ENCODE measurements at places on chromosomes 16 and 17.
A peak's percentile ranks its signal among the peaks of the same experiment; 100 is the strongest.

DNA sequence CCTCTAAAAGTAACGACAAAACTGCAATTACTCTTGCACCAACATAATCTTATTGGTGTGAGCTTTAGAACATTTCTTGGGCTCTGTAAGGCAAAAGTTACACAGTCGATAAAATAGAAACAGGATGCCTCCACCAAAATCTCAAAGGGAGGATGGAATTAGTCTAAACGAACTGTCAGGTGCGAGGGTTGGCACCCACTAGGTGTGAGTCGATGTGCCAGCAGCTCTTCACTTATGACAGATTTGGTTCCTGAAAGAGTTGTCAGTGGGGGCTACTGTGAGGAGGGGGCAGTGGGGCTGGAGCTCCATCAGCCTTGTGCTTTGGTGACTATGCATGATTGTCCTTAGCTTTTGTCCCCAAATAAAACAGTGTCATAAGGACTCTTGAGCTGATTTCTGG is 422.9 kb downstream of the TMEM114 start:
- no peak for DNase-seq

- no peak for DNase-seq
These were observed 356.4 kb upstream of the TOM1L1 start for GRCh38 chr17:54544249-54544648.

- no peak for DNase-seq
These were observed 1.7 kb downstream of the SMIM5 start for GRCh38 chr17:75634754-75635609.

DNA sequence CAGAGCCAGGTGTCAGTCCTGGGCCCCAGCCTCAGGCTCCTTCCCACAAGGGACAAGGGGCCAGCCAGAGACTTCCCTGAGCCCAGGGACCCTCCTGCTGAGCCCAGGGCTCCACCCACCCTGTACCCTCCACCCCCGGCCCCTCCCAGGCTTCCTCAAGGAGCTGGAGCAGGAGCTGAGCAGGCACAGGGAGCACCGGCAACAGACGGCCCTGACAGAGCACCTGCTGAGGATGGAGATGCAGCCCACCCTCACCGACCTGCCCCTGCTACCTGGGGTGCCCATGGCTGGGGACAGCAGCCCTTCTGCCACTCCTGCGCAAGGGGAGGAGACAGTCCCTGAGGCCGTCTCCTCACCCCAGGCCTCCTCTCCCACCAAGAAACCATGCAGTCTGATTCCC is 4.5 kb downstream of the SCRN2 start:
- no peak for DNase-seq

- DNase-seq = no peak
These were observed 2.1 kb downstream of the RHBDL3 start for GRCh38 chr17:32267690-32268205.

GRCh38 chr17:28385037-28385400 is 13.5 kb downstream of the SARM1 start:
- DNase-seq = no peak

GRCh38 chr17:48631693-48632578 is 5.8 kb upstream of the HOXB9 start:
- no peak for DNase-seq

DNA sequence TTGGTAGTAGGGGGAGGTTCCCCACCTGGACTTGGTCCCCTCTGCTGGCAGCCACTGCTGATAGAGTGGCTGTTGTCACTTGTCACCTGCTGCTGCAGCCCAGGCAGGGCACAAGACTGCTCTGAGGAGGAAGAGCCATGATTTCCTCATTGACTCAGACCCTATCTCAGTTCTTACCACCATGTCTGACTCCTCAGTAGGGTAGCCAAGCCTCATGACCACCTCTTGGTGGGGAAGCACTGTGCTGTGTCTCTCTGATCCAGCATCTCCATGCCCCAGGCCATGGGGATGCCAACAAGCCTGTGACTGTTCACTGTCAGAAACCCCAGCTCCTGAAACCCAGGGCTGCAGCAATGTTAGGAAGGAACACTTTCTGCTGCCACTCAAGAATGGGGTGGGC is 173.0 kb downstream of the WSCD1 start:
- DNase-seq = no peak

DNA sequence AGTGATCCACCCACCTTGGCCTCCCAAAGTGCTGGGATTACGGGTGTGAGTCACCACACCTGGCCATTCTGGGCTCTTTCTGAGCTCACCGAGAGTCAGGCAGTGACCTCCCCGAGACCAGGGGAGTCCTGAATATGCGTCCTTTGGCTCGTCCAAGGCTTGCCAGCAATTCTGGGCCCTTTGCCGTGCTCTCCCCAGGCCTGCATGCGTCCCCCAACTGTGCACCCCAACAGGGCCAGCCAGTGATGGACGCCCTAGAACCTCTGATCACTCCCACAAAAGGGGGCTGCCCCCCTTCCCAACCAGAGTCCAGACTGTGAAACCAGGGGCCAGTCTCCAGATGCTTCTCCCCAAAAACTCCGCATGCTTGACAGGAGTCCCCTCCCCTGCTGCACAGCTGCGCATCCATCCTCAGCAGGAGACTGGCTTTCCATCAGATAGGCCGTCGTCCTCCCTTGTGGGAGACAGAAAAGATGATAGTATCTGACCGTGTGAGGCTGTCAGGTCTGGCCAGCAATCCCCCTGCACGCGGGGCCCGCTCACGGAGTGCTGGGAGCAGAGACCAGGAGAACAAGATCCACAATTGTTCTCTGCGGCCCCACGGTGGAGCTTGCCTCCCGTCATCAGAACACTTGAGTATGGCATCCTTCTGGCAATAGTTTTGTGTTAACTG is 15.5 kb downstream of the HS3ST6 start:
- DNase-seq = no peak

GRCh38 chr16:66604376-66605176 is at the start of gene CMTM3:
TSS of gene CMTM3 (plus strand) at chr16:66604704. CDS start at chr16:66604806, 102 bp downstream.
- peak; percentile 31 for DNase-seq

GRCh38 chr16:51630076-51630475 is 479.0 kb upstream of the SALL1 start:
- no peak for DNase-seq

- DNase-seq = no peak
These were observed 115.5 kb downstream of the RAP1GAP2 start for GRCh38 chr17:2911755-2912111.

DNA sequence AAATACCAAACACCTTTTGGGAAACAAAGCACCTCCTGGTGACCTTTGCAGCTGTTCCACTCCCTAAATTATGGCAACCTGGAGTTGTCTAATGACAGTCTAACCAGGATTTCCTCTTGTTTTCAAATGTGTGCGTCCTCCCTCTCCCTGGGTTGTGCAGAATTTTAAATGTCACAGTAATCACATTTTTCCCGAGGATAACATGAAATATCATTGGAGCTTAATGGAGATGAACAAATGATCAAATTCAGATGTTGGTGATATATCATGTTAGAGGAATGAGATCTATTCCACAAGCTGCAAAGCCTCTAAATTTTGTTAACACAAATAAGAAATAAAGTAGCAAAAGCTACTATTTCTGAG is 86.9 kb upstream of the HLF start:
- DNase-seq = no peak

All from kidney glomerular epithelial cell (primary cell).